Naive thymus-derived CD4-positive, alpha-beta T cell (primary cell): ENCODE measurements at places on chromosomes 5 and 9.

DNA sequence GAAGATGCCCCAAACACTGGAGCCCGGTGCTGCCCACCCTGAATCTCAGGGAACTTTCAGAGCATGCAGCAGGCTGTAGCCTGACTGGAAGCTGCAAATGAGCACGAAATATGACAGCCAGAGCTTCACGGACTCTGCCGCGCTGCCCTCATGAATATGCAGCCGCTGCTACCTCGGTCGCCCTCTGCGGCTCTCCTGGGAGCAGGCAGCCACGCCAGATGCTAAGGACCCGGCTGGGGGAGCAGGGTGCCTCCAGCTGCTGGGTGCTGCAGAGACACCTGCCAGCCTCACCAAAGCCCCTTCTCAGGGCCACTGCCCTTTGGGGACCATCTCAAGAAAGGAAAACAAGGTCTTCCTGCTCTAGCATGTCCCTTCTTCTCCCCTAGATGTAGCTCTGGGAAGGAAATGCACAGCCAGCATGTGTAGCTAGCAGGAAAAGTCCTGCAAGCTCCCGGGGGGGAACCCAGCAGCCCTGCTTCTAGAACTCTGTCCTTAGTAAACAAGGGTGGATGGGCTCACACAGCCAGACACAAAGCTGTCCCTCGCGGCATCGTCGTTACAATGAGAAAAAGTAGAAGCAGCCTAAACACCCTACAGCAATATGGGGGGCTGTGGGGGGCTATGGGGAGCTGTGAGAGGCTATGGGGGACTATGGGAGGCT, 56.8 kb upstream of the OLFM1 start:
- DNase-seq, result no peak

DNA sequence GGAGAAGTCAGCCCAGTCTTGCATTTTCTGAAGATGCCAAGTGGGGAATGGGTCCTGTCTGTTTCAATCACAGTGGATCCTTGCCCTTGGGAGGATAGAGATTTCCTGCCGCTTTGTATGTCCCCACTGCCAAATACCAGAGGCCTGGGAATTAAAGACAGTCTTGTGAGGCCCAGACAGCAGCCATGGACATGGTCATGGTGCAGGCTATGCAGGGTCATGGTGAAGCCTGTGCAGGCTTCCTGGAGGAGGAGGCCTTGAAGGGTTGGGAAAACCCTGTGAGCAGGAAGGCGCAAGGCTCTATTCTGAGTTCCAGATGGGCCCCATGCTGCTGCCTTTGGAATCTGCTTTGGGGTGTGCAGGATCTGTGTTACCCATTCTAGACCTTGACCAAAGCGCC, 57.3 kb upstream of the PITX1 start:
- DNase-seq, result no peak

DNA sequence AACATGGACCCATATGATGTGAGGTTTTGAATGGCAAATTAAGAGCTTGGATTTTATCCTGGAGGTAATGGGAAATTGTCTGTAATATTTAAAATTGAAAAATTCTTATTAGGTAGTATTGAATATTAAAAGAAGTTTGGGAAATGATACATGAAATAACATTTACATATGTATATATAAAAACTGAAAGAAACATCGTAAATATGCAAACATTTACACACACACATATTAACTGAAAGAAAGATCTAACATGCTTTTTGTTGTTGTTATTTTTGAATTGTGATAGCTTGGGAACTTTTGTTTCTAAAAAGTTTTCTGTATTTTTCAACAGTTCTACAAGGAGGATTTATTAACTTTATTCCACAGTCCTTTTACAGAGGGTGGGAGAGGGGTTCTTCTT, 82.8 kb upstream of the ITGA2 start:
- no peak for DNase-seq

DNA sequence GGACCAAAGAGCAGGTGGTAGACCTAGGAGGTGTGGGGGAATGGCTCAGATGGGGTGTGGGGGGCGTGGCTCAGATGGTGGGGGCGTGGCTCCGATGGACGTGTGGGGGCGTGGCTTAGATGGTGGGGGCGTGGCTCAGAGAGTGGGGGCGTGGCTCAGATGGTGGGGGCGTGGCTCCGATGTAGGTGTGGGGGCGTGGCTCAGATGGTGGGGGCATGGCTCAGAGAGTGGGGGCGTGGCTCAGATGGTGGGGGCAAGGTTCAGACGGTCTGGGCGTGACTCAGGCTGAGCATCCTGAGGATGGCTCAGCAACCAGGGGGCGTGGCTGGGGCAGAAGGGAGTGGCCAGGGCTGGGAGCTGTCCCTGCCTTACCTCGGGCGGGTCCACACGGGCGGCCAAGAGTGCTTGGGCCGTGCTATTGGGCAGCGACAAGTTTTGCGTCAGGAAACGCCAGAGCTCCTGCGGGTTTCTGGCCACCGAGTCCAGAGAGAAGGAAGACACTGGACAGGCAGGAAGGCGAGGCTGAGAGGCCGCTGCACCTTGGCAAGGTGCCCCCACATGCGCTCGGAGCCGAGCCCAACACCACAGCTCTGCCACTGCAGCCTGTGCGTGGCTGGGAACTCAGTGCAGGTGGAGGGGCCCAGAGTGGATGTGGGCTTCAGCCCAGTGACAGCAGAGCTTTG, 5.9 kb downstream of the ABCA2 start:
- DNase-seq, result no peak

- no peak for DNase-seq
Observed at GRCh38 chr5:177189965-177190364, 56.4 kb downstream of the NSD1 start.

DNA sequence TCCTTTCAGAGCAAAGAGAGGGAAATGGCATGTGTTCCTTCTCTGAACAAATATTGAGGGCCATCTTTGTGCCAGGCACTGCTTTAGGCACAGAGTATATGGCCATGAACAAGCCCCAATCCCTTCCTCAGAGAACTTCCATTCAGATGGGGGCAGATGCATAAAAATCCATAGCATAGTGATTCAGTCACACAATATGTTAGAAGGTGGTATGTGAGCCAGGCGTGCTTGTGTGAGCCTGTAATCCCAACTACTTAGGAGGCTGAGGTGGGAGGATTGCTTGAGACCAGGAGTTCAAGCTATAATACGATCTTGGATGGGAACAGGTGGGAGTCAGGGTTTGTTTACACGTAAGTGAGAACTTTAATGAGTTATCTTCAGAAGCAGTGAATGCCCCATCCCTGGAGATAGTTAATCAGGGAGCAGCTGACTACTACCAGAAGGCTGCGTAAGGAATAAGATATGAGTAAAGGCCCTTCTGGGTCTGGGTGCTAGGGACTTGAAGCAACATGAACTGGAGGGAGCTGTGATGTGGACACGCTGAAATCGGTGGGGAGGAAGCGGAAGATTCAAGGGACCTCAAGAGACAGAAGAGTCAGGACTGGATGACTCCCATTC, 27.1 kb downstream of the NANS start:
- DNase-seq, result no peak

- DNase-seq, result peak; percentile 48
Observed at GRCh38 chr5:170420806-170421412, 31.7 kb upstream of the KCNMB1 start.

DNA sequence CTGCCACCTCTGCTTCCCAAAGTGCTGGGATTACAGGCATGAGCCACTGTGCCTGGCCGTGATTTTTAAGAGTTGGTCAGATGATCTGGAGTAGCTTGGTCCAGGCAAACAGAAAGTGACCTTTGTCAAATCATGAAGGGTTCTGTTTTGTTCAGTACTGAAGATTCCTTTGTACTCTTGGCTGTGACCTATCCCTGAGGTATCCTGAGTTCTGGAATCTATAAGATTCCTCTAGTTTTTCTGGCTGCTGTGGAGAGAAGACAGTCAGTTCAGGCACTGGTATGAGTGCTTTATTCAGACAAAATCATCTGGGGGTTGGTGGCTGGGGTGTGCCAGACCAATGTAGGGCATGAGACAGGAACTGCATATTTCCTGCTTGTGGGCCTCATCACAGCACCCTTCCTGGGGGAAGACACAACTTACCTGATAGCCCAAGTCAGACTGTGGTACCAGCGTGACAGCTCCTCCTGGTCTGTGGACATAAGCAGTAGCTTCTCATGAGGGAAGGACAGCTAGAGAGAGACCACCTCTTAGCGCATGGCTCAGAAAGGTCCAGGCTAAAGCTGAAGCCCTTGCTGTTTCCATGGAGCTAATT, 3.1 kb downstream of the ARHGEF39 start:
- peak; percentile 38 for DNase-seq

DNA sequence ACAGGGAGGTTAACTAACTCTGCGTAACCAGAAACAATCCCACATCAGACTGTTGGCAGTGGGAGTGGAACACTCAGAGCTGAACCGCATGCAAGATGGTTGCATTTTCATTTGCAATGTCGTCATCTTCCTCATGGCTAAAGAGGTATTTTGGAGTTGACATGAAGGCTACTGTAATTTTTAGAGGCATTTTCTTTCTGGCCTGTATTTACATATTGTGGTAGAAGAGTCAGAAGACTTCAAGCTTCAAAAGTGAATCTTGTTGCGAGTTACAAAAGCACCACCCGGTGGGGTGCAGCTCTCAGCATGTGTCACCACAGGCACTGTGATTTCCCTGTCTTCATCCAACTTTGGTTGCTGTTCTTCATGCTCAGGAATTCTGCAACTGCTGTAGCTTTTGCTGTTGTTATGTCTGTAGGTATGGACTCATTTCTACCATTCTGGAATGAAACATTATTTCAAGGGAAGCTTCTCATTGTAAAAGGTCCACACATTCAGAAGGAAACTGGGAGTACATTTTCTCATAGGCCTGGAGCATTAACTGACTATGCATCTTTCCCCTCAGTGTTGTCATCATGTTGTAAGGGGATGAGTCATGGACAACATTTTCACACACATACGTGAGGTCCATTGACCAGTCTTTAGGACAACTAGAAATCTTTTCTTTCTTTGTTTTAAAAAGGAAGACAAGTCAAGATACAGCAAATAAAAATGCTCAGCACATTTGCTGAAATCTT, 35.4 kb upstream of the GDNF start:
- no peak for DNase-seq

- no peak for DNase-seq
Observed at GRCh38 chr9:7105095-7105494, 347.3 kb downstream of the KDM4C start.

DNA sequence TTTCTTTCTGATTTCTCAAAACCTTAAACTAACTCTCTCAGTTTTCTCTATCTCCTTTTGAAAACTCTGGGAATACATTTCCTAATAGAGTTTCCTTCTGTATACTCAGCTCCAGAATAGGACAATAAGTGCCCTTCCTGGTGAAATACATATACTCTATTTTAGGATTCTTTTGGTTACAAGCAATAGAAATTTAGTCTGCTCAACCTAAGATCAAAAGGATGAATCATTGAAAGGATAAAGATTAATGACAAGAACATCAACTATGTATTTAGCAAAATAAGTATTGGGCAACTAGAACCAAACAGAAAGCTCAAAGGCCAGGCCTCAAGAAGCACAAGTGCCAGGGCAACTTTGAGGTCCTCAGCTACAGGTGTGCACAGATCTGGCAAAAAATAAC, 127.1 kb downstream of the ADAMTSL1 start:
- DNase-seq, result no peak

- no peak for DNase-seq
Observed at GRCh38 chr5:78809444-78809843, 160.9 kb upstream of the LHFPL2 start.

- no peak for DNase-seq
Observed at GRCh38 chr5:124661317-124662141, 84.9 kb downstream of the ZNF608 start.

DNA sequence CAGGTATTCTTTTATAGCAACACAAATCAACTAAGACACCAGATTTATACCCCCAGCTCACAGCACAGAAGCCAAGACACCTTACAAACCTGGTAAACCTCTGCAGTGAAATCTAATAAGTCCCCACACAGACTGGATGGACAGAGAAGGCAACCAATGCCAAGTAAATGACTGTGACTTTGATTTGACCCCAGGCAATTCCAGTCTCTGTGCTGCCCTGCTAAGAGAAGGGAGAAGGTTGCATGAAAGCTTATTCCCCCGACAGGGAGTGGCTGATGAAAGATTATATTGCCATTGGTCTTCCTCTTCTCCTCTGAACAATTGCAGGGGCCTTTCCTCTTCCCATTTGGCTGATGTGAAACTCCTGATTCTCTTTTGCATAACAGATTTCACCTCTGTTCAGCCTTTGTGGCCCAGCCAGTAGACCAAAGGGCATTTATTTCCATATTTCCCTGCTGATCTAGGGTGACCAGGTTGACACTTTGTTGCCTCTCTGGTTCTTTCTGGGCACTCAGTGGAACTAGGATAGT, 107.6 kb downstream of the ADRB2 start:
- no peak for DNase-seq

GRCh38 chr9:124283228-124283814, 25.6 kb downstream of the NEK6 start:
- DNase-seq, result no peak

- DNase-seq, result no peak
Observed at GRCh38 chr9:105158898-105159297, 85.6 kb upstream of the SLC44A1 start.

DNA sequence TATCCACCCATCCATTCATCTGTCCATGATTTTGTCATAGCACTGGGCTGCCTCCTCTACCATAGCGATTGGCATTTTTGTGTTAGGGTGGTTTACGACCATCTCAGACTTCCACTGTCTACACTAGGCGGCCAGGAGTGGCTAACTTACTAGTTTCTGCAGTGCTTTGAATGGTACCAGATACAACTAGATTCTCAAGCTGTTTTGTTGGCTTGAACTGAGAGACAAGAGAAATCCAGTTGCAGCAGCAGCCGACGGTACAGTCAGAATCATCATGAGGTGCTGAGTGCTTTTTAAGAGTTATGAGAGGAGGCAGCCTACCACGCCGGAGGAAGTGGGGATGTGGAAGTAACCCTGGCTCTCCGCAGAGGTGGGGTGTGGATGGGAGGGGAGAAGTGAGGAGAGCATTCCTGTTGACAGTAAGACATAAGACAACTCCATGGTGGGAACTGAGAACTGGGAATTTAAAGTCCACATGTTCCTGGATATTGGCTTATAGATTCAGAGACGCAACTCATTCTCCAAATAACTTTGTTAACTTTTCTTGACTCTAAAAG, 27.9 kb downstream of the COL5A1 start:
- DNase-seq, result no peak

DNA sequence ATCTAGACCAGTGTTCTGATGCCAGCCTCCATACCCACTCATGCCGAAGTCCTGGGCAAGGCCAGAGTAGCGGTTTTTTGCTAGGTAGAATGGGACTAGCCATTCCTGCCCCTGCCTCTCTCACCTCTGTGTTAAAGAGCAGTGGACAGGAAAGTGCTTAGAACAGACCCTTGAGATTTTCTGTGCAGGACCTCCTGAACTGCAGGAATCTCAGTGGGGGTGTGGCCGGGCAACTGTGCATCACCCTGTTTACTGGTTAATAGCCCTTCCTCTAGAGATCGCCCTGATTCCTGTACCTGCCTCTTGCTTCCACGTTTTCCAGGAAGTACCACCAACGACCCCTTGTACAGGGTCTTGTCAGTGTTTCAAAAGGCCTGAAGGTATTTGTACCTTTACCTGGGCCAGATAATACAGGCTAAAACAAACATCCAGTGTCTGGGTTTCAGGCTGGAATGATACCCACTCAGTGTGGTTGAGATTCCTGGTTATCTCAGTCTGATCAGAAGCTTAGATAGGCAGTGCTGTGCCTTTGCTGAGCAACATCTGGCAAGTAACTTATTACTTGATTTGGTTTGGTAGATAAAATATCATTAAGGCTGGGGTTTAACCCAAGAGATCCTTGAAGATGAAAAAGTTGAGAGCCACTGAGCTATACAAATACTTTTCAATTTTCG, 65.9 kb downstream of the RGS3 start:
- DNase-seq, result no peak

GRCh38 chr5:67233075-67233474, 36.5 kb upstream of the CD180 start:
- DNase-seq, result no peak

- DNase-seq, result no peak
Observed at GRCh38 chr9:87718231-87718630, 7.7 kb upstream of the CTSL start.

GRCh38 chr5:127892467-127893207, 189.4 kb downstream of the CCDC192 start:
- no peak for DNase-seq
